ENCODE measurements at places on chromosomes 5 and 9. TPM values are rescaled to one million over a fixed set of nuclear protein-coding genes. Genes with fewer than 3 reads are reported as not detected.

Gene STPG3
- not detected for total RNA-seq

Gene RNF208
- total RNA-seq: 0.45 TPM

Gene MCC
- total RNA-seq: 62.4 TPM

Gene CD180
- 0.09 TPM for total RNA-seq

Gene SLC45A2
- total RNA-seq: 0.09 TPM

Gene HTR4
- not detected for total RNA-seq

Gene CDC20B
- not detected for total RNA-seq

Gene FGF10
- 1.2 TPM for total RNA-seq

Gene ESM1
- total RNA-seq: 1.1 TPM

Gene SLC27A6
- not detected for total RNA-seq

Gene ACTBL2
- not detected for total RNA-seq

Gene PCDHA4
- total RNA-seq: 1.1 TPM

Gene NCS1
- 10.7 TPM for total RNA-seq

Gene GFPT2
- total RNA-seq: 54.4 TPM

Gene BAAT
- total RNA-seq: not detected

Gene GAS1
- 25.0 TPM for total RNA-seq

Gene CBY3
- total RNA-seq: not detected

Gene WDR38
- total RNA-seq: not detected

Gene WNK2
- total RNA-seq: not detected

Gene MPDZ
- 41.0 TPM for total RNA-seq

Gene PCDHB14
- total RNA-seq: 0.45 TPM

Gene FOXD4
- total RNA-seq: 0.27 TPM
